Naive thymus-derived CD8-positive, alpha-beta T cell (primary cell): ENCODE measurements at places on chromosomes 4 and X.
A peak's percentile ranks its signal among the peaks of the same experiment; 100 is the strongest.

- H3K27me3 ChIP-seq, result no peaks in the 10 kb centered on the region
- no peaks in the 10 kb centered on the region for H3K4me1 ChIP-seq
- no peak for DNase-seq
Observed at GRCh38 chr4:139676365-139676764, 10.7 kb downstream of the MGST2 start.

DNA sequence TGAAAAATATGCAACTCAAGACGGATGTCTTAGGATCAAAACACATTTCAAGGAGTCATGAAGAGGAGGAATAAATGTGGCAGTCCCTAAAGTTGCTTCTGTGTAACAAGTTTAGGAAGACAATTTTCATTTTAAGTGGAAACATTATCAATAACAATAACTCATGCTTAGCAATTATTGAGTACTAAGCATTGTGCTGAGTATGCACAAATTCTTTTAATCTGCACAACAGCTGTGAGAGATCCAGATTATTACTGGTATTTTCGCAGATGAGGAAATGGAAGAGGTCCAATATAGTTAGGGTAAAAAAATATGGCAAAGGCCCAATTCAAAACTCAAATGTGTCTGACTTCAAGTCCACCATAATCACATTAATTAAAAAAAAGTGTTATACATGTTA lies 2.9 kb upstream of the TEX13B start:
- no peak overlapping the region for H3K27ac ChIP-seq
- H3K4me3 ChIP-seq, result no peak overlapping the region
- no peaks in the 10 kb centered on the region for H3K4me1 ChIP-seq

DNA sequence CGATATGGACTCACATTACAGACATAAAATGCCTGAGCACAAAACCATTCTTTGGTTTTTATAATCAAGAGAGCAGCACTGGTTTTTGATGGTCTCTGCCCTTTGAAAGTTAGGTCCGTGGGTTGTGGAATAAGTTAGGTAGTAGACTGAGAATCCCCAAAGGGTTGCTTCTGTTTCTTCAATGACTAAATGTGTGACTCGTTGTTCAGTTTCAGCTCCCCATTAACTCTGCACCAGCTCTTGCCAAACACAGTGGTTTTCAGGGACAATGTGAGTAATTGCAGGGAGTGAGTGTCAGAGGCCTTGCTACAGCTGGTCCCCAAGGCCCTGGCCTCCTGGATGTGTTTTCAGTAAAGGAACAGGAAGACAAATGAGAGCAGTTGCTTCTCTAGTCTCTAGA lies 24.8 kb downstream of the SMIM20 start:
- peaks cover 18% of the 10 kb centered on the region for H3K27me3 ChIP-seq
- DNase-seq, result no peak
- no peaks in the 10 kb centered on the region for H3K36me3 ChIP-seq
- H3K4me1 ChIP-seq, result peaks cover 2% of the 10 kb centered on the region

DNA sequence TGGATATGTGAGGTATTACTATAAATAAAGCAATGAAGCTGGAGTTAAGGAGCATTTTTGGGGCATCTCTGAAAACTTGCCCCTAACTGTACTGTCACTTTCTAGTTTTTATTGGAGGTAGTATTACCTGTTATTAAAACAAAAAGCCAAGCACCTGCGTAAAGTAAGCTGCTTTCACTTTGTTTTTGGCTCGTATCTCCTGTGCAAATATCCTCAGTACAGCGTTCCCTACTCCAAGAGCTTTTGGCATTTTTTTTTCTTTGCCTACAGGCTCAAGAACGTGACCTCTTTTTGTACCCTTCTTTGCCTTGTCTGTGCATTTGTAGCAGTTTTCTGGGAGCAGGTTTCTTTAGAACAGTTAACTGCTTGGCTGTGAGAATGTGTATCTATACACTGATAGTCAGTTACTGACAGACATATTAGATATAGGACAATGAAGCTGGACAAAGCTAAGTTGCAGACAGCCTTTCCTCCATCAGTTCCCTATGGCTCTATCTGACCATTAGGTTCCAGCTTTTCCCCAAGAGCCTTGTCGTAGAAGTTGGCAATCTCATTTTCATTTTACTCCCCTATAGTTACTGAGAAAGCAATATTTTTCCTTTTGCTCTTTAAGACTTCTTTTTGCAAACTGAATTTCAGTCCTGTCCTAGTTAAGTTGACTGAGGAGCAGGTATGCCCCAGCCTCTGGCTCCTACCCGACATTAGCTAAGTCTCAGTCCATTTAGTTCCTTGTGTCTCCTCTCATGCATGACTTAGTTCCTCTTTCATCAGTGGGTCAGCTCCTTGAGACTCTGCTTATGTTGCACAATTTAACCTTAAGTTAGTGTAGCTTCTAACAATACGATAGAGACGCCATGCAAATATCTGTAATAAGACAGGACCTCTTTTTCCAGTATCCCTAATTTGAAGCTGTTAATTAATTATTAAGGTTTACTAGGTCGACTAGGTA lies 71.5 kb upstream of the HPRT1 start:
- no peak for DNase-seq
- peak overlapping the region; percentile 17 for H3K4me3 ChIP-seq
- no peaks in the 10 kb centered on the region for H3K27me3 ChIP-seq
- H3K4me1 ChIP-seq, result peaks cover 12% of the 10 kb centered on the region
- no peak overlapping the region for H3K27ac ChIP-seq

DNA sequence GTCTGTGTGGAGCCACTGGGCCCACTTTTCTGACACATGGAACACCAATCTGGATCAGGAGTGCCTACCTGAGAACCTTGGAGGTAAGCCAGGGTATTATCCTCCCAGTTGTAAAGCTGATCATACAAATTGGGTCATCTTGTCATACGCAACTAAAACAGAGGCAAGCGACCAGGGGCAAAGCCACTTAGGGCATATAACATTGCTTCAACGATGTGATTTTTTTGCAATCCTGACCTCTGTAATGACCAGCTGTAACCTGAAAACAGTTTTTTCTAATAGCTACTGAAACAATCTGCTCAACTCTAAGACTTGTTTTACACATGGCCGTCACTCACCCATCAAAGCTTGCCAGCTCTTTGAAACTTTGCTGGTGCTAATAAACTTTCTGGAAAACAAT lies 261.5 kb upstream of the AGTR2 start:
- no peak overlapping the region for H3K27ac ChIP-seq
- H3K4me1 ChIP-seq, result no peaks in the 10 kb centered on the region
- no peak for DNase-seq
- no peak overlapping the region for H3K4me3 ChIP-seq

GRCh38 chrX:49042581-49043219 lies 457 bp downstream of the TFE3 start:
- H3K4me3 ChIP-seq, result peak overlapping the region; percentile 85
- H3K36me3 ChIP-seq, result peaks cover 13% of the 10 kb centered on the region
- DNase-seq, result no peak
- peaks cover 36% of the 10 kb centered on the region for H3K4me1 ChIP-seq

DNA sequence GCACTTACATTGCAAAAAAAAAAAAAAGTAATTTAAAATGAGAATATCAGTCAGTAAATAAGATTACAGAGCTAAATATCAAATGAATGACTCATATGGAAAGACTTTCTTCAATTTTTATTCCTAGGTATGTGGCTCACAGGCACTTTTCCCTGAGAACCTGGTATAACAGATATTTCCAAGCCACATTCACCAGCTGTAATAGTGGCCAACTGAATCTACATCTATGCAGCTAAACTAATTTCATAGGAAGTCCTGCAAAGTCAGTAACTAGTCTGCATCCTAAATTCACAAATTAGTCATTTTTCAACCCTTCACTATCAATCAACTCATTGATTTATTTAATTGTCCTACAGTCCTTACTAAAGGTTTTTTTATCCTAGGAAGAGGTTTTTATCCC lies 5.6 kb downstream of the PDE5A start:
- peaks cover 19% of the 10 kb centered on the region for H3K27me3 ChIP-seq
- DNase-seq, result no peak
- no peaks in the 10 kb centered on the region for H3K36me3 ChIP-seq
- no peak overlapping the region for H3K27ac ChIP-seq
- H3K4me1 ChIP-seq, result peaks cover 9% of the 10 kb centered on the region

DNA sequence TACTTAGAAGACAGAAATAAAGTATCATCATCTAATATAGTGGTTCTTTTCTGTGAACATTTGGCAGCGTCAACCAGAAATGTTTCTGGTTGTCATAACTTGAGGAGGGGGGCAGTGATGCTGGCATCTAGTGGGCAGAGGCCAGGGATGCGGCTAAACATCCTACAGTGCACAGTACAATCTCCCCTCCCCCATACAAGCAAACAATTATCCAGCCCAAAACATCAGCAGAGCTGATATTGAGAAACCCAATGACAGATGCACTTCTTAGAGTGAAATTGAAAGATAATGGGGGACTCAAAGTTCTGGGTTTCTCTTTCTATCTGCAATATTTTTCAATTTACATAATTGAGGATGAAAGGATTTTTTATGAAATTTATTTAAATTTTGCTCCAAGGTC lies 1.9 kb upstream of the EIF1AX start:
- no peaks in the 10 kb centered on the region for H3K36me3 ChIP-seq
- H3K27me3 ChIP-seq, result no peaks in the 10 kb centered on the region
- DNase-seq, result no peak
- peaks cover 16% of the 10 kb centered on the region for H3K4me1 ChIP-seq
- no peak overlapping the region for H3K4me3 ChIP-seq

DNA sequence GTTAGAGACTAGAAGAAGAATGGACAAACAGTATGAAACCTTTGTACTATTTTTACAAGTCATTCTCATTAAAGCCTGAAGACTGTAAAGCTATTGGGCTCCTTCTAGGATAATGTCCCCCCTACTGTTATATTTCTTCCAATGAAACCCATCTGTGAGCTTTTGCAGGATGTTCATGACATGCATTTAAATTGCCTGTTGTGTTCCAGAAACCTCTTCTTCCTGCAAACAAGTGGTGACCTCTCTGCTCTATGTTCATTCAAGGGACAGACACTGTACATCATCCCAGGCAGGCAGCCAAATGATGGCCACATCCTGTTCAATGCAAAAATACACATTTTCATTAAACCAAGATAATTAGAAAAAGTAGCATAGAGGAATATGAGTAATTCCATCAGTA lies 128.0 kb downstream of the C4orf33 start:
- no peak overlapping the region for H3K4me3 ChIP-seq
- DNase-seq, result no peak

GRCh38 chr4:152643153-152644035 lies 36.4 kb downstream of the TMEM154 start:
- H3K4me3 ChIP-seq, result no peak overlapping the region
- H3K27ac ChIP-seq, result peak overlapping the region; percentile 20
- no peak for DNase-seq

GRCh38 chr4:20512033-20512792 lies 188.0 kb upstream of the PACRGL start:
- H3K27me3 ChIP-seq, result no peaks in the 10 kb centered on the region
- no peak overlapping the region for H3K4me3 ChIP-seq
- H3K36me3 ChIP-seq, result no peaks in the 10 kb centered on the region
- H3K4me1 ChIP-seq, result no peaks in the 10 kb centered on the region

- H3K36me3 ChIP-seq, result peaks cover 14% of the 10 kb centered on the region
- no peak overlapping the region for H3K4me3 ChIP-seq
- no peak for DNase-seq
- H3K27me3 ChIP-seq, result no peaks in the 10 kb centered on the region
Observed at GRCh38 chr4:55859711-55860110, 6.3 kb downstream of the EXOC1 start.

DNA sequence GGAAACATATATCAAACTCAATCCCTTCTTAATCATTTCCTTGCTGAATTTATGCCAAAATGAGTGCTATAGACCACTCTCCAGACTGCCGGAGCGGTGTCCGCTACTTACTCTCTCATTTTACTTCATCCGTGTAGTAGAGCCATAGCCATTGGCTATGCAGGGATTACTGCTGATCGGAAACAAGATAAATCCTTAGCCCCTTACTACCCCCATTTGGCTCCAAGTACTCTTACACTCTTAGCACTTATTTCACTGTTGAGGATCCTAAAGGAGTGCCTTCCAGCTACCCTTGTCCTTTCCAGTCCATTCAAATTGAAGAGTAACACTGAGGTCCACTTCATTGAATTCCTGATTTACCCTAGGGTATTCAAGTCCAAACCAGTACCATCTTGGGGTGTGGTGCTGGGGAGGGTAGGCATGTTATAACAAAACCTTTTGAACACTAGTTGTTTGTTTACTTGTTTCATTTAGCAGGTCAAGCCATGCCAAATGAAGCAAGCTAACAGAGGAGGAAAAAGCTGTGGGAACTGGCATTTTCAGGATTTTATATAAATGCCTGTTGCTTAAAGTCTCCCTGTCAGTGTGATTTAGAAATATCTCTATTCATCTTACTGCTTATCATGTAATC lies 715.1 kb downstream of the FSTL5 start:
- no peak overlapping the region for H3K27ac ChIP-seq
- no peaks in the 10 kb centered on the region for H3K36me3 ChIP-seq
- DNase-seq, result no peak

GRCh38 chr4:176745902-176746301 lies 46.8 kb downstream of the VEGFC start:
- H3K4me3 ChIP-seq, result no peak overlapping the region
- H3K27ac ChIP-seq, result no peak overlapping the region
- DNase-seq, result no peak
- no peaks in the 10 kb centered on the region for H3K4me1 ChIP-seq

- H3K27ac ChIP-seq, result no peak overlapping the region
- no peaks in the 10 kb centered on the region for H3K36me3 ChIP-seq
- DNase-seq, result no peak
- H3K4me3 ChIP-seq, result no peak overlapping the region
Observed at GRCh38 chrX:4570151-4570550, 856.7 kb upstream of the PRKX start.

DNA sequence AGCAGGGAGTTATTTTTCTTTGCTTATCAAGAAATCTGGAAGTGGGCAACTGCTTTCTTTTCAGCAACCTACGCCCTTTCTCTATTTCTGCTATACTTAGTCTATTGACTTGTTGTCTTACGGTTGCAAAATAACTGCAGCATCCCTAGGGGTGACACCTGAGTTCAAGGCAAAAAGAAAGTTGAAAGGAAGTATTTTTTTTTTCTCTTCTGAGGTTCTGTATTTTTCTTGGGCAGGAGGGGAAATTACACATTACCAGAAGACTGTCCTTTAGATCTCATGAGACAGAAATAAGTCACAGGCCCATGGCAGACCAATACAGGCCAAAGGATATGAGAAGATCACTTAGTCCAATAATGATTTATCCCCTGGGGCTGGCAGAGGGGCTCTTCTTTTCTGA lies 204.7 kb upstream of the CASK start:
- peak overlapping the region; percentile 36 for H3K27ac ChIP-seq
- H3K4me1 ChIP-seq, result peaks cover 44% of the 10 kb centered on the region
- H3K27me3 ChIP-seq, result no peaks in the 10 kb centered on the region
- no peak for DNase-seq

- no peaks in the 10 kb centered on the region for H3K36me3 ChIP-seq
- no peak for DNase-seq
- H3K27ac ChIP-seq, result no peak overlapping the region
- no peaks in the 10 kb centered on the region for H3K4me1 ChIP-seq
Observed at GRCh38 chrX:41435708-41436107, 11.4 kb upstream of the NYX start.
